ENCODE measurements at places on chromosomes 6 and 20. TPM values are rescaled to one million over a fixed set of nuclear protein-coding genes. Genes with fewer than 3 reads are reported as not detected.

DYNLT2 gene
- 2.7 TPM for total RNA-seq

BTNL2 gene
- not detected for total RNA-seq

- no peaks in the 10 kb centered on the region for H3K27me3 ChIP-seq
- H3K4me1 ChIP-seq, result peaks cover 37% of the 10 kb centered on the region
- peak overlapping the region; percentile 76 for H3K4me3 ChIP-seq
- DNase-seq, result peak; percentile 42
- peak overlapping the region; percentile 98 for H3K27ac ChIP-seq
These were observed 80.4 kb upstream of the BTN3A2 start for GRCh38 chr6:26284537-26285142.

DNA sequence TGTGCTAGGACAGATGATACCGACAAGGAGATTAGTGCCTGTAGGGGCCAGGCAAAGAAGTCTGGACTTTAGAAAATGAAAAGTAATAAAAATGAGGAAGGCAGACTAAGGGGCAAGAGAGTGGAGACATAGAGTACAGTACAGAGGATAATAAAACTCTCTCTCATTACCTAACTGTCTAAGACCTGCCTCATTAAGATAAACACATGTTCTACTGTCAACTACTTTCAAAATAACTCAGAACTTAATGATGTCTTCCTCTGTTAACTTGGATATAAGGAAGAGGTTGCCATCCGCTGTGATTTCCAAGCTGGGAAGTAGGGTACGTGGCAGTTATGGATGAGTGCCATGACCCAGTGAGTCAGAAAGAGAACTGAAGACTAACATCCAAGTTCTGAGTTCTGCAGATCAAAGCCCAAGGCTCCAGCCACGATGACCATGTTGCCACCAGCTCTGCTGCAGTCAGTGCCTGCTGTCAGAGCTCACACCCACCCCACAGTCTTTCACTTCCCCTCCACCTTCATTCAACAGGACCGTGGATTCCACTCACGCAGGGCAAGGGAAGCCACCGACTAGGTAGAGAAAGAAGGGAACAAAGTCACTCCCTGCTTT is 81.8 kb downstream of the KIF16B start:
- H3K27me3 ChIP-seq, result no peaks in the 10 kb centered on the region
- H3K36me3 ChIP-seq, result no peaks in the 10 kb centered on the region
- H3K4me1 ChIP-seq, result no peaks in the 10 kb centered on the region
- DNase-seq, result no peak
- no peak overlapping the region for H3K27ac ChIP-seq

PSORS1C2 gene
- total RNA-seq, result not detected

GRCh38 chr20:25863536-25864325 is 167.1 kb upstream of the ZNF337 start:
- H3K36me3 ChIP-seq, result peaks cover 23% of the 10 kb centered on the region
- peaks cover 77% of the 10 kb centered on the region for H3K27me3 ChIP-seq
- peak overlapping the region; percentile 59 for H3K4me3 ChIP-seq

GRCh38 chr20:18849131-18849530 is 35.5 kb downstream of the SCP2D1 start:
- no peaks in the 10 kb centered on the region for H3K4me1 ChIP-seq
- no peak overlapping the region for H3K4me3 ChIP-seq
- DNase-seq, result no peak
- H3K27ac ChIP-seq, result no peak overlapping the region
- no peaks in the 10 kb centered on the region for H3K36me3 ChIP-seq

- H3K27me3 ChIP-seq, result peaks cover 64% of the 10 kb centered on the region
- H3K4me3 ChIP-seq, result no peak overlapping the region
- DNase-seq, result no peak
- peaks cover 7% of the 10 kb centered on the region for H3K4me1 ChIP-seq
- no peak overlapping the region for H3K27ac ChIP-seq
- H3K36me3 ChIP-seq, result no peaks in the 10 kb centered on the region
These were observed 110.5 kb downstream of the SCML4 start for GRCh38 chr6:107713563-107713962.

DNA sequence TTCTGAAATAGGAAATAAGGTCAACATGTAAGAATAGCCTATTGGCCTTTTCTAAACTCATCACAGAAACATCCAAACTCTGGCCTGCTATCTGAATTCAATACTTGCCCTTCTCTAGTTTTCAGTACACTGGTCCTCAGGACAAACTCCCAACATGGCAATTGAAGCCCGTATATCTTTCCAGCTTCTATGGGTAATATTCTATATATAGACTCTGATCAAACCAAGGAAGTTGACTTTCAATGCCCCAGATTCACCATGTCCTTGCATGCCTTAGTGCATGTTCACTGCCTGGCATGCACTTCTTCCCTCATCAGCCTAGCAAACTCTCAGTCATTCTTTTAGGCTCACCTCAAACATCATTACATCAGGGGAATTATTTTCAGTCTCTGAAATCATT is 73.2 kb downstream of the RSPO3 start:
- H3K27me3 ChIP-seq, result no peaks in the 10 kb centered on the region
- no peak overlapping the region for H3K4me3 ChIP-seq
- no peak for DNase-seq
- no peaks in the 10 kb centered on the region for H3K4me1 ChIP-seq
- no peak overlapping the region for H3K27ac ChIP-seq
- H3K36me3 ChIP-seq, result no peaks in the 10 kb centered on the region

DNA sequence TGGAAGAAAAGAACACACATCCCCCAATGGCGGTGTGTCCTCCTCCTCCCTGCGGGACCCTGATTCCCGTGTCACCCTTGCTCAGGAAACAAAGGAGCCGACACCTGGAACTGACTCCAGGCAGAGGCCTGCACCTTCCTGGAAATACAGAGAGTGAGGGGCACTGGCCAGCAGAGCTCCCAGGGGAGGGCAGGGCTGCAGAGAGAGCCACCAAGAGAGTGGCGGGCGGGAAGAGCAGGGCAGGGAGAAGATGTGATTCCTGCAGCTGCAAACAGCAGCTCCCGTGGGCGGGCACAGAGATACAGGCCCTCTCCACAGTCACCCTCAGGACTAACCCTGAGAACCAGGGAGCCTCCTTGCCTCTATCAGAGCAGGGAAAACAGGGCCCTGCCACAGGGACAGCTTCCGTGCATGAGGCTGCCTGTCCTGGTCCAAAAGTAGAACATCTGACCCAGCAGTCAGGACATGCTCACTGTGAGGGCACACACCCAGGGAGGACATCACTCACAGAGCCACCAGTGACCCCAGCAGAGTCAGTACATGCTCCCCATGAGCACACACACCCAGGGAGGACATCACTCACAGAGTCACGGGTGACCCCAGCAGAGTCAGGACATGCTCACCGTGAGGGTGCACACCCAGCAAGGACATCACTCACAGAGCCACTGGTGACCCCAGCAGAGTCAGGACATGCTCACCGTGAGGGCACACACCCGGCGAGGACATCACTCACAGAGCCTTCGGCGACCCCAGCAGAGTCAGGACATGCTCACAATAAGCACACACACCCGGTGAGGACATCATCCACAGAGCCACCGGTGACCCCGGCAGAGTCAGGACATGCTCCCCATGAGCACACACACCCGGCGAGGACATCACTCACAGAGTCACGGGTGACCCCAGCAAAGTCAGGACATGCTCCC is 193.1 kb downstream of the DLL1 start:
- peaks cover 34% of the 10 kb centered on the region for H3K27me3 ChIP-seq
- H3K36me3 ChIP-seq, result no peaks in the 10 kb centered on the region
- DNase-seq, result no peak
- H3K27ac ChIP-seq, result no peak overlapping the region
- H3K4me3 ChIP-seq, result no peak overlapping the region

GRCh38 chr20:2527762-2528161 is 8.6 kb upstream of the TMC2 start:
- H3K27ac ChIP-seq, result no peak overlapping the region
- no peak overlapping the region for H3K4me3 ChIP-seq
- H3K36me3 ChIP-seq, result peaks cover 11% of the 10 kb centered on the region
- DNase-seq, result no peak
- H3K27me3 ChIP-seq, result peaks cover 57% of the 10 kb centered on the region

SNHG17 gene
- 111 TPM for total RNA-seq

DNA sequence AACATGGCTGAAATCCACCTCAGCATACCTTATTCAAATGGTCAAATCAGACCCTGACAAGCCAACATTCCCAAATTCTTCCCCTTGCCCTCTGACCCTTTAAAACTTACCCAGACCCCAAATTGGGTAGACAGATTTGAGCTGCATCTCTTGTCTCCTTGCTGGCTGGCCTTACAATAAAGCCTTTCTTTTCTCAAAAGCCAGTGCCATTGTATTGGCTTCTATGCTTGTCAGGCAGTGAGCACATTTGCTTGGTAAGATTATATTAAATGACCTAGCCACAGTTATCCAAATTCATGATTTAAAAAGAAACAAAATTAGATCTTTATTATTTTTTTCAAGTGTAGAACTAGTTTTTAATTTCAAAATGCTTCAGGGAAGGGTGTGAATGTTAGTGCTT is 67.8 kb upstream of the FAM83B start:
- H3K27ac ChIP-seq, result no peak overlapping the region
- no peak for DNase-seq
- no peaks in the 10 kb centered on the region for H3K27me3 ChIP-seq
- H3K4me1 ChIP-seq, result no peaks in the 10 kb centered on the region
- no peaks in the 10 kb centered on the region for H3K36me3 ChIP-seq
- H3K4me3 ChIP-seq, result no peak overlapping the region

DNA sequence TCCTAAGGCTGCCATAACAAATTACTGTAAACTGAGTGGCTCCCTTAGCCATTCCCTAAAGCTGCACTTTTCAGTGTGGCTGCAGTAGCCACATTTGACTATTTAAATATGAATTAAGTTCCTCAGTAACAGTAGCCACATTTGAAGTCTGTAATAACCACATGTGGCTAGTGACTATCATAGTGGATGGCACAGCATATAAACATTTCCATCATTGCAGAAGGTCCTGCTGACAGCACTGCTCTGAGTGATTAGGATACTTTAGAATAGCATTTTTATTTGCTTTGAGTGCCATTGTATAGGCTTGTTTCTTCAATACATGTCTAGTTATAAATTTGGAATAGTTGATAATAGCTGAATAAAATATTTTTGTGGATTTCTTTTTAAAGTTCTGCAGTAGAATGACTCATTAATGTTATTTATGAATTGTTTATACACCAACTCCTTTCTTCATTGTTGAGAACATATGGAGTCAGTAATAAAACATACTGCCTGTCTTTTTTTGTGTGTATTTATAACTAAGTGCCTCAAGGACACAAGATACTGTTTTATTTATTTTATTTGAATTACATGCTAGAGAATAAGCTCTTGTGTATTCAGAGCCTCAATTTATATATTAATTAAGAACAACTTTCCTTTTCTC is 217.2 kb downstream of the CDKAL1 start:
- no peaks in the 10 kb centered on the region for H3K27me3 ChIP-seq
- no peak overlapping the region for H3K27ac ChIP-seq
- no peaks in the 10 kb centered on the region for H3K36me3 ChIP-seq
- no peak overlapping the region for H3K4me3 ChIP-seq
- DNase-seq, result no peak

- no peaks in the 10 kb centered on the region for H3K27me3 ChIP-seq
- DNase-seq, result no peak
- H3K36me3 ChIP-seq, result no peaks in the 10 kb centered on the region
- no peaks in the 10 kb centered on the region for H3K4me1 ChIP-seq
- H3K27ac ChIP-seq, result no peak overlapping the region
- H3K4me3 ChIP-seq, result no peak overlapping the region
These were observed 1272.1 kb upstream of the ADGRB3 start for GRCh38 chr6:67362976-67363375.

- no peaks in the 10 kb centered on the region for H3K36me3 ChIP-seq
- no peak overlapping the region for H3K4me3 ChIP-seq
- DNase-seq, result no peak
- H3K4me1 ChIP-seq, result no peaks in the 10 kb centered on the region
- H3K27ac ChIP-seq, result no peak overlapping the region
These were observed 36.5 kb downstream of the DZANK1 start for GRCh38 chr20:18430172-18430826.

DNA sequence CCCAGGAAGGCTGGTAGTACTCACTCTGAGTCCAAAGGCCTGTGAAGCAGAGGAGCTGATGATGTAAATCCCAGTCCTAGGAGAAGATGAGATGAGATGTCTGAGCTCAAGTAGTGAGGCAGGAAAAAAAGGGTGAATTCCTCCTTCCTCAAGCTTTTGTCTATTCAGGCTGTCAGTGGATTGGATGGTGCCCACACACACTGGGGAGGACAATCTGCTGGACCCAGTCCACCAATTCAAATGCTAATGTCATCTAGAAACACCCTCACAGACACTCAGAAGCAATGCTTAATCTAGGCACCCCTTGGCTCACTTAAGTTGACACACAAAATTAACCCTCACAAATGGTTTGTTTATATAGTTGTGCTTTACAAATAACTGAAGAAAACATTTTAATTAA is 94.6 kb downstream of the CD109 start:
- H3K4me1 ChIP-seq, result no peaks in the 10 kb centered on the region
- H3K27me3 ChIP-seq, result no peaks in the 10 kb centered on the region
- no peak for DNase-seq
- H3K36me3 ChIP-seq, result no peaks in the 10 kb centered on the region

SMLR1 gene
- total RNA-seq, result not detected

SRMS gene
- total RNA-seq, result not detected

DNA sequence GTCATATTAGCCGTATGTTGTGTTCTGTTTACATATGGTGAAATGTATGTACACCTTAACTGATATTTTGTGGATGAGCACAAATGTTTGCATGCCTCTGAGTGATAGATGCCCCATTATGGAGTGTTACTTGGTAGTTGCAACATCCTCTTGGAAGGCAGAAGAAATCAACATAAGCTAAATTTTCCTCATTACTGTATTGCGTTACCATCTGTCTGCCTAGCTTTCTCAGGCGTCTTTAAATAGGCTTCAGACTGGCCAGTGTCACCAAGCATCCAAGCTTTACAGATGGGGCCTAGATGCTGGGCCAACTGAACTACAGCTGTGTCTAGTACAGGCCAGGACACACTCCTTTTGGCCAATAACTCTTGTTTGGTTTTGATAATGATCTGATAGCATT is 250.6 kb downstream of the SAMD5 start:
- H3K27ac ChIP-seq, result no peak overlapping the region
- no peaks in the 10 kb centered on the region for H3K36me3 ChIP-seq
- H3K27me3 ChIP-seq, result no peaks in the 10 kb centered on the region
- H3K4me1 ChIP-seq, result no peaks in the 10 kb centered on the region
- H3K4me3 ChIP-seq, result no peak overlapping the region

BMP7 gene
- not detected for total RNA-seq

- H3K4me3 ChIP-seq, result no peak overlapping the region
- H3K36me3 ChIP-seq, result peaks cover 72% of the 10 kb centered on the region
- DNase-seq, result no peak
These were observed 62.9 kb downstream of the ZMYND8 start for GRCh38 chr20:47293631-47294030.

KIAA0408 gene
- total RNA-seq, result 0.91 TPM

GRCh38 chr6:42410861-42411260 is 40.9 kb downstream of the TRERF1 start:
- H3K4me1 ChIP-seq, result peaks cover 16% of the 10 kb centered on the region
- H3K36me3 ChIP-seq, result no peaks in the 10 kb centered on the region
- no peak for DNase-seq
- no peak overlapping the region for H3K4me3 ChIP-seq
- no peaks in the 10 kb centered on the region for H3K27me3 ChIP-seq

GRCh38 chr6:34657307-34657978 is 39.1 kb downstream of the ILRUN start:
- peaks cover 38% of the 10 kb centered on the region for H3K36me3 ChIP-seq
- H3K27ac ChIP-seq, result peak overlapping the region; percentile 90
- no peaks in the 10 kb centered on the region for H3K27me3 ChIP-seq
- peak overlapping the region; percentile 69 for H3K4me3 ChIP-seq
- DNase-seq, result peak; percentile 74

- no peak overlapping the region for H3K27ac ChIP-seq
- DNase-seq, result no peak
- H3K4me3 ChIP-seq, result no peak overlapping the region
- H3K36me3 ChIP-seq, result no peaks in the 10 kb centered on the region
These were observed 121.2 kb downstream of the INSM1 start for GRCh38 chr20:20489054-20489453.

POPDC3 gene
- 3.8 TPM for total RNA-seq
